Tibial nerve (tissue), 4 donors: ENCODE measurements at places on chromosomes 7 and 10.

DNA sequence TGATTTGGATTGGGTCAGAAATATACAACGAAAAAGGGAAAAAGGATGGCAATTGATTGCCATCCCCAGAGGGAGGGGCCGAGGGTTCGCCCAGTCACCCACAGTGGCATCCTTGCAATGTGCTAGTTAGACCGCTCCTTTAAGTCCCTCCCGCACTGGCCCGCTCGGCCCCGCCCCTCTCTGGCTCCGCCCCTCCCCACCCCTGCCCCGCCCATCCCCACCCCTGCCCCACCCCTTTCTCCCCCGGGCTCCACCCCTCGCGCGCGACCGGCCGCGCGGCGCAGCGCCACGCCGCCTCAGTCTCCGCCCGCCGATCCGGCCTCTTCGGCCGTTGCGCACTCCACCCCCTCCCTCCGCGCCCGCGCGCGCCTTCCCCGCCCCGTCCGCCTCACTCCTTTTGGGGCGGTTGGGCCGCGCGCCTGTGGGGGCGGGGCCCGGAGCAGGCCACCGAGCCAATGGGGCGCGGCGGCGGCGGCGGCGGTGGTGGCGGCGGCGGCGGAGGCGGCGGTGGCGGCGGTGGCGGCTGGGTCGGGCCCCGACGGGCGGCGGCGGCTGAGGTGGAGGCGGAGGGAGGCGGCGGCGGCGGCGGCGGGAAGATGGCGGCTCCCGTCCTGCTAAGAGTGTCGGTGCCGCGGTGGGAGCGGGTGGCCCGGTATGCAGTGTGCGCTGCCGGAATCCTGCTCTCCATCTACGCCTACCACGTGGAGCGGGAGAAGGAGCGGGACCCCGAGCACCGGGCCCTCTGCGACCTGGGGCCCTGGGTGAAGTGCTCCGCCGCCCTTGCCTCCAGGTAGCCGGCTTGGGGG is at the start of gene VKORC1L1:
TSS of gene VKORC1L1 (plus strand) at position 299 of the 806 bp plus-strand sequence. CDS start at position 597, 298 bp downstream.
- DNase-seq, result peak; percentile 80
- peaks cover 6% of the 10 kb centered on the region for H3K4me1 ChIP-seq
- H3K36me3 ChIP-seq, result no peaks in the 10 kb centered on the region
- peak within 1 kb of the TSS; percentile 93 for H3K4me3 ChIP-seq

DNA sequence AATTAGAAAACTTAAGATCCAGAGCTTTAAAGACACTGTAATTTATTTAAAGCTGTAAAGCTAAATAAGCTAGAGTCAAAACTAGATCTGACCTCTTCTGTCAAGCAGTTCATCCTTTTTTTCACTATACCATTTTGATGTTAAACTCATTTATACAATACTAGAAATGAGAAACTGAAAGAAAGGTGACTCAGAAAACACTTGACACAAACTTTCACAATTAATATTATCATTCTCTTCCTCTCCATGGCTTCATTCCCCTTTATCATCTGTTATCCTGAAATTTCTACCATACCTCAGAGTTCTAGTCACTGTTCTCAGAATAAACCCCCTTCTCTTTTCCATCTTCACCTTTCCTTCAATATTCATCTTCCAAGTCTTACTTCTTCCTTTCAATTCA is 1.3 kb downstream of the FIGNL1 start:
- no peak for DNase-seq
- no peaks in the 10 kb centered on the region for H3K27me3 ChIP-seq
- H3K27ac ChIP-seq, result no peak overlapping the region

- H3K27ac ChIP-seq, result no peak overlapping the region
- no peak overlapping the region for H3K4me3 ChIP-seq
- no peaks in the 10 kb centered on the region for H3K4me1 ChIP-seq
- no peaks in the 10 kb centered on the region for H3K36me3 ChIP-seq
These were observed 252.2 kb downstream of the CALN1 start for GRCh38 chr7:72159911-72160310.

- peaks cover 8% of the 10 kb centered on the region for H3K4me1 ChIP-seq
- peaks cover 4% of the 10 kb centered on the region for H3K36me3 ChIP-seq
- no peaks in the 10 kb centered on the region for H3K27me3 ChIP-seq
- H3K4me3 ChIP-seq, result no peak overlapping the region
- peak overlapping the region; percentile 97 for H3K27ac ChIP-seq
- no peak for DNase-seq
These were observed 2.5 kb downstream of the P4HA1 start for GRCh38 chr10:73093922-73094850.

DNA sequence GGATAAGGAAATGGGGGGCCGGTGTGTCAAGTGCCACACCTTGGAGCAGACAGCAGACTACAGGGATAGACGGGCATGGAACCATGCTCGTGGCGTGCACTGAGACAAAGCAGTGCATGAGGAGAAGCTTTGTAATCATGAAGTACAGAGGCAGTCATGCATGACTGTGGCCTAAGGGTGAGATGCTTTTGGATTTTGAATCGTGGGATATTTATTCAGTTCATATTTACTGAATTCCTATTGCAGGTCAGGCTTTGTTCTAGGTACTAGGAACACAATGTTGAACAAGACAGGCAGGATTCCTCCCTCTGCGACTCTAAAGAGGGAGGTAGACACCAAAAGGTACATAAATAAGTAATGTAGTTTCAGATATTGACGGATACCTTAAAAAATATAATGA is 597.6 kb downstream of the PARD3 start:
- H3K27me3 ChIP-seq, result no peaks in the 10 kb centered on the region
- peaks cover 8% of the 10 kb centered on the region for H3K36me3 ChIP-seq
- H3K4me3 ChIP-seq, result no peak overlapping the region
- no peaks in the 10 kb centered on the region for H3K4me1 ChIP-seq

- H3K27me3 ChIP-seq, result no peaks in the 10 kb centered on the region
- peaks cover 66% of the 10 kb centered on the region for H3K36me3 ChIP-seq
These were observed 4.7 kb upstream of the DEPP1 start for GRCh38 chr10:44983066-44983894.

- H3K27ac ChIP-seq, result peak overlapping the region; percentile 48
- no peaks in the 10 kb centered on the region for H3K4me1 ChIP-seq
- no peak for DNase-seq
- no peaks in the 10 kb centered on the region for H3K36me3 ChIP-seq
These were observed 150.9 kb upstream of the MEOX2 start for GRCh38 chr7:15837306-15837950.

DNA sequence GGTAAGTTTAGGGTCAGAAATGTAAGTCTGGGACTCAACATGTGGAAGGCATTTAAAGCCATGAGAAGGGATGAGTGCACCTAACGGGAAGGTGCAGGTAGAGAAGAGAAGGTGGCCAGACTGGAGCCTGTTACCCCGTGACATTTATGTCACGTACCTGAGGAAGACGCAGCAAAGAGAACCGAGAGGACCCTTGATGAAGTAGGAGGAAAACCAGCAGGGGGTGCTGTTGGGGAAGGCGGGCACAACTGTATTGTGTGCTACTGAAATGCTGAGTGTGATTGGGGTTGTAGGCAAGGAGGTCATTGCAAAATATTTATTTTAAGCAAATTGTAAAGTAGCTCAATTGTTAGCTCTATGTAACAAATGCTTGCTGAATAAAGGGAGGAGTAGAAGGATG is 338.2 kb upstream of the PRKCQ start:
- H3K4me3 ChIP-seq, result no peak overlapping the region
- no peaks in the 10 kb centered on the region for H3K36me3 ChIP-seq
- H3K27ac ChIP-seq, result no peak overlapping the region
- H3K4me1 ChIP-seq, result no peaks in the 10 kb centered on the region
- peak; percentile 60 for DNase-seq
- H3K27me3 ChIP-seq, result no peaks in the 10 kb centered on the region

DNA sequence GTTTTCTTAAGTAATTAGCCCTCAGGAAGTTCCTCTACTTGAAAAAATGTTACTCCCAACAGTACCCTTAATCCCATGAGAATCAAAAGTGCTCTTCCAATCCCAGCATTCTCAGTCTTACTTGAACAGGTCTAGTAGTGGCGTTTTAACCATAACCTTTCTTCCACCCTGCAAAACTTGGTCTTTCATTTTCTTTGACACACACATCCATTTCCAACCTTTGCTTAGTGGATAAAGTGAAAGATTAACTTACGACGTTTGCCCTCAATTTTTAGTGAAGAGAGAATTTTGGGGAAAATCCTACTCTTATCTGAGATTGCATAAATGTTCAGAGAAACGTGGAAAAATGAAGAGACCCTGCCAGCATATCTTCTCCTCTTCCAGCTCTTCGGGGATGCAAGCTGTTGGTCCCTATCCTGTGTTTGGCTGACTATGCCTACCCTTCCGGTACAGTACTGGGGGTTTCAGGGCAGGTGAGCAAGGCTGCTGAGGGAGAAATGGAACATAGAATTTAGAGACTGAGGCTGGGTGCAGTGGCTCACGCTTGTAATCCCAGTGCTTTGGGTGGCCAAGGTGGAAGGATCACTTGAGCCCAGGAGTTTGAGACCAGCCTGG is 18.8 kb downstream of the WBP1L start:
- no peak for DNase-seq
- peaks cover 34% of the 10 kb centered on the region for H3K4me1 ChIP-seq
- peak overlapping the region; percentile 87 for H3K27ac ChIP-seq
- H3K27me3 ChIP-seq, result no peaks in the 10 kb centered on the region

GRCh38 chr7:41438705-41439514 is 264.0 kb downstream of the INHBA start:
- no peak for DNase-seq
- H3K27me3 ChIP-seq, result no peaks in the 10 kb centered on the region
- H3K4me1 ChIP-seq, result no peaks in the 10 kb centered on the region

- peak overlapping the region; percentile 9 for H3K4me3 ChIP-seq
- peaks cover 25% of the 10 kb centered on the region for H3K4me1 ChIP-seq
- no peaks in the 10 kb centered on the region for H3K36me3 ChIP-seq
- peak; percentile 50 for DNase-seq
- no peaks in the 10 kb centered on the region for H3K27me3 ChIP-seq
These were observed 20.5 kb upstream of the CRYGN start for GRCh38 chr7:151460474-151460855.

DNA sequence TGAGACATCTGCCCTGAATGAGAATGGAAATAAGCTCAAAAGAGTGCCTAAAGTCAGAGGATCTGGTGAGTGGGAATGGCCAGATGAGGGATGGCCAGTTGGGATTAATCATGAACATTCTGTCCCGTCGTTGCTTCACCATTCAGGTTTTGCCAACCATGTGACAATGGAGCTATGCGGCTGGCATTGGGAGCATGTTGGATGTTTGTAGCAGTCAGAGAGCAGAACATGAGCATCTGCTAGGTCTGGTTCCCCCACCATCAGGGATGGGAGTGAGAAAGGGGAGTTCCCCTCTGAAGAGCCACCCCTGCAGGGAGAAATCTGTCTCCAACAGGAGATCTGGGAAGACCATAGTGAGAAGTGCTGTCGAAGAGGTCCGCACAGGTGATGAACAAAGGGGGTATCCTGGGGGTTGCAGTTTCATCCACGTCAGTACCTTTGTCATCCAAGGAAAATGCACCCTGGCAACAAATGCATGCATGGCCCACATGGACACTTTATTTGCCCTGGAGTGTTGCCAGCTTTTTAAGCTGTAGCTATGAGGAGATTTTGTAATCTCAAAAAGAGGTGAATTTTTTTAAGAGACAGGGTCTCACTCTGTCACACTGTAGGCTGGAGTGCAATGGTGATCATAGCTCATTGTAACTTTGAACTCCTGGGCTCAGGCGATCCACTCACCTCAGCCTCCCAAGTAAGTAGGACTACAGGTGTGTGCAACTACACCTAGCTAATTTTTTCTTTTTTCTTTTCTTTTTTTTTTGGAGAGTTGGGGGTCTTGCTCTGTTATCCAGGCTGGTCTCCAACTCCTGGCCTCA is 190.2 kb downstream of the CAMK1D start:
- H3K27me3 ChIP-seq, result no peaks in the 10 kb centered on the region
- no peak overlapping the region for H3K4me3 ChIP-seq
- no peak for DNase-seq
- no peak overlapping the region for H3K27ac ChIP-seq

DNA sequence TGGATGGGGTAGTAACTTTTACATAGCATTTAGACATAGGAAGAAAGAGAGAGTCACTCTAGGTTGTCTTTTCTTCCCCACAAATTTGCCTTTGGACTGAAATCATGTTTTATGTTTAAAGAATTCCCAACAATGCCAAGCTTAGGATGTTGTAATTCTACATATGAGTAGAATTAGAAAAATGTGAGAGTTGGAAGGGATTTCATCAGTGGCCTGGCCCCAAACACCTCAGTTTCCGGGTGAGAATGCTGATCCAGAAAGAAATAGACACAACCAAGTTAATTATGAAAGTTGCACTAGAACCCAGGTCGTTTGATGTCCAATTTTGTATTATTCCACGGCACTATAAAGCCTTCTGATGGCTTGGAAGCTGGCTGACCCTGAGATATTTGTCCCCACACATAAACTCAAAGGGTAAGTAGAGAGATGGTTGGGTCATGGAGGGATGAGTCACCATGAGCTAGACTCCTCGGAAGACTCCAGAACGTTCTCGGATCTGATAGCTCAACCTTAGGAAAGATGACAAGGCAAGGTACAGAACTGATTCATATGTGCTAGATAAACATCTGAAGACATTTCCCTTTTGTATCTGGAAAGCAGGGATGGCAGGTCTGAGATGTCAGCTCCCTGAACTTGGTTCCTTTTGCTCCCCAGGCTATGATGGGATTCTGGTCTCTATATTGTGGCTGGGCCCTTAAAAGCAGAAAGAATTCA is 48.8 kb upstream of the SLC35B4 start:
- H3K27me3 ChIP-seq, result no peaks in the 10 kb centered on the region
- no peak overlapping the region for H3K4me3 ChIP-seq
- H3K4me1 ChIP-seq, result no peaks in the 10 kb centered on the region
- DNase-seq, result no peak

DNA sequence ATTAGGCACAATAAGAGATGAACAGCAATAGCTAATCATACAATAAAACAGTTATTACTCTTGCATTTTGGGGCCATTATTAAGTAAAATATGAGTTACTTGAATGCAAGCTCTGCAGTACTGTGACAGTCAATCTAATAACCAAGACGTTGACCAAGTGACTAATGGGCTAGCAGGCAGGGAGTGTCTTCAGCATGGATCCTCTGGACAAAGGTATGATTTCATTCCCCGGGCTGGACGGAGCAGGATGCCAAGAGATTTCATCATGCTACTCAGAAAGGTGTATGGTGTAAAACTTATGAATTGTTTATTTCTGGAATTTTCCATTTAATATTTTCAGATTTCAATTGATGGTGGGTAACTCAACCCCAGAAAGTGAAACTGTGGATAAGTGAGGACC is 80.9 kb downstream of the SHH start:
- no peaks in the 10 kb centered on the region for H3K27me3 ChIP-seq
- no peak overlapping the region for H3K4me3 ChIP-seq
- H3K27ac ChIP-seq, result no peak overlapping the region
- no peak for DNase-seq
